ENCODE measurements at places on chromosomes 16 and 17.

DNA sequence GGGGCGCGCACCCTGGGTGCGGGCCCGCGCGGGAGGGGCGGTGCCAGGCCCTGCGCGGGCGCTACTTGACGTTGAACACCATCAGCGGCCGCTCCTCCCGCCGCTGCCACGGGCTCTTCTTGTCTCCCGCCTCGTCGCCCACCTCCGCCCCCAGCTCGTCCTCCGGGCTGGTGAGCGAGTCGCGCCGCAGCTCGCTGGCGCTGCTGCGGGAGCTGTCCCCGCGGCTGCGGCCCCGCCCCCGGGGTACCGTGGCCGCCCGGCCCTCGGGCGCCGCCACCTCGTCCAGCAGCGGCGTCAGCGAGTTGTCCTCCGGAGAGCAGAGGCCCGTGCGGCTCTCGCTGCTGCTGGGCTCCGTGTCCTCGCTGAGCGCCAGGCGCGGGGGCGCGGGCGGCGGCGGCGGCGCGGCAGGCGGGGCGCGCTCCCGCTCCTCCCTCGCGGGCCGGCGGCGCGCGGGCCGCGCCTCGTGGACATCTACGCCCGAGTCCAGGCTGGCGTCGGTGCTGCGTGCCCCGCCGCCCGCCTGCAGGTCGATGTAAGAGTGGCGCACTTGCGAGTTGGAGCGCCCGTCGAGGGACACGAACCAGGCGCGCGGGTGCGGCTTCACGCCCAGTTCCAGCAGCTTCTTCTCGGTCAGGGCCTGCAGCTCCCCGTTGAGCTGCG lies 8.7 kb downstream of the GRN start:
- peak; percentile 18 for DNase-seq

GRCh38 chr17:59493867-59494266 lies 71.5 kb upstream of the DHX40 start:
- no peak for DNase-seq

DNA sequence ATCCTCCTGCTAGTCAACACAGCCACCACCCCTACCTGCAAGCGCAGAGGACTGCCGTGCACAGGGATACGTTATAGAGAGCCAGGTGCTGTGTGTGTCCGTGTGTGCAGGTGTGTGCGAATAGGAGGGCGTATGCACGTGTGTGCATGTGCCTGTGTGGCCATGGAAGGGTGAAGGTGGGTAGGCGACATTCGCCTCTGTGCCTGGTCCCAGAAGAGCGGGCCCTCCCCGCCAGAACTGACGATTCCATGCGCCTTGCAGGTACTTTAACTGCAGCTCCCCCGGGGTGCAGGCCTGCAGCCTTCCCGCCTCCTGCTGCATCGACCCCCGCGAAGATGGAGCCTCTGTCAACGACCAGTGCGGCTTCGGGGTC lies 8.7 kb downstream of the PDE6G start:
- DNase-seq: no peak

DNA sequence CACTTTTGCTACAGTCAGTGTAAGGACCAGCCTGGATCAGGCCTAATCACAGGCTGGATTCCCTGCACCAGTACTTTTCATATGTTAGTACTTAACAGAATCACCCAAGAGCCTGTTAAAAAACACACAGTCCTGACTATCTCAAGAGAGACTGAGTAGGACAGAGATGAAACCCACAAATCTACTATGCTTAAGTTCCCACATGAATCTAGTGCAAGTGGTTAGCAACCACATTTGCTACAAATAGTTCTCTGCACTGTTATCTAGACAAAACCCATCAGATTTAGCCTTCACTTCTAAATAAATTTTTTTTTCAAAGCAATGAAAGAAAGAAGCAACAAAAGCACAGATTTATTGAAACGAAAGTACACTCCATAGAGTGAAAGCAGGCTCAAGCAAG lies 38.9 kb downstream of the SSH2 start:
- no peak for DNase-seq

GRCh38 chr17:42665581-42666001 lies 6.5 kb downstream of the TUBG2 start:
- no peak for DNase-seq

DNA sequence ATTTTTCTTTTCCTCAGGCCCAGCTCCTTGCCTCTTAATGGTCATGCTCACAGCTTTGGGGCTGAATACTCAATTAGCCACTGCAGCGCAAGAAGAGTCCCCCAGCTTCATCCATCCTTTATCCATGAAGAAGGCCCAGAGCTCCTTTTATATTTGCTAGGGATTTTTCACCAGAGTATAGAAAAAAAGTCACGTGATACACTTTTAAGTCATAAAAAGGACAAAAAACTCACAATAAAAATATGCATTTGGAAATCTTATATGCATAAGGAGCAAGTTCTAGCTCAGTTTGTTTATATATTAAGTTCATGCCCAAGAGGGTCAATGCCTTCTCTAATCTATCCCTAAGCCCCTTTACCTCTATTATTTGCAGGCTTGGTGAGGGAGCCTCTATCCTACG lies 254.1 kb downstream of the CA10 start:
- no peak for DNase-seq

- no peak for DNase-seq
Measured at GRCh38 chr17:47821031-47821423, 567 bp downstream of the OSBPL7 start.

DNA sequence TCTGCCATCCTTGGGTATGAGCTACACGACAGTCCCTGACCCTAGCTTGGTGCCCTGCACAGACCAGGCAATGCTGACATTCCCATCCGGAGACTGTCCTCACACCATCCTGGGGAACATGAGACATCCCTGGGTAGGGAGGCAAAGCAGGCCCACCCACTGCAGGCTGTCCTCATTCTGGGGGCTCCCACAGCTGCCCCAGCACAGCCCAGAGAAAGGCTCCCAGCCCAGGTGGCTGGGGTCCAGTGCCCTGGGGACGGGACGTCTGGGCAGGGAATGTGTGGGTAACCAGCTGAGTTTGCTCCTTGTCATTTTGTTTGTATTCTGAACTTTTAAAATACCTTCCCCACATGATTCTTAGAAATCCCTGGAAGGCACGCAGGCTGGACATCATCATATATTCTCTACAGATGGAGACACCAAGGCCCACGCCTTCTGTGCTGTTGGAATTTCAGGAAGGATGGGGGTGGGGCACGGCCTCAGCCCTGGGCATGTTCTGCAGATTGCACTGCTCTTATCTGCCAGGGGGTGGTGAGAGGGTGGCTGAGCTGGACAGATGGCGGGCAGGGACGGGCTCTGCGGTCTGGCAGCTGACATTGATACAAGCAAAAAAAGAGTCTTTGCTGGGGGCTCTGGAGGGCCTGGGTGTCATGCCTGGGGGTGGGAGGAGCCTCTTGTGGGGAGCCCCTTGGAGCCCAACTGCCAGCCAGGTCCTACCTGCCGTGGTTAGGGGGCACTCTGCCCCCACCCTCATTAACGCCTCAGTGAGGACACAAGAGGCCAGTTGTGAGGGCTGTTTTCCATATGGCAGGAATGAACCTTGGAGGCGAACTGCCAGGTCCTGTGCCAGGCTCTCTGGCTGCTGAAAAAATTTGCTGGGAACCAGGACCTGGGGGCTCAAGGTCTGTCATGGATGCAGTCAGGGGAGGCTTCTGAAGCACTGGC lies 28.4 kb downstream of the LRRC75A start:
- DNase-seq: no peak

DNA sequence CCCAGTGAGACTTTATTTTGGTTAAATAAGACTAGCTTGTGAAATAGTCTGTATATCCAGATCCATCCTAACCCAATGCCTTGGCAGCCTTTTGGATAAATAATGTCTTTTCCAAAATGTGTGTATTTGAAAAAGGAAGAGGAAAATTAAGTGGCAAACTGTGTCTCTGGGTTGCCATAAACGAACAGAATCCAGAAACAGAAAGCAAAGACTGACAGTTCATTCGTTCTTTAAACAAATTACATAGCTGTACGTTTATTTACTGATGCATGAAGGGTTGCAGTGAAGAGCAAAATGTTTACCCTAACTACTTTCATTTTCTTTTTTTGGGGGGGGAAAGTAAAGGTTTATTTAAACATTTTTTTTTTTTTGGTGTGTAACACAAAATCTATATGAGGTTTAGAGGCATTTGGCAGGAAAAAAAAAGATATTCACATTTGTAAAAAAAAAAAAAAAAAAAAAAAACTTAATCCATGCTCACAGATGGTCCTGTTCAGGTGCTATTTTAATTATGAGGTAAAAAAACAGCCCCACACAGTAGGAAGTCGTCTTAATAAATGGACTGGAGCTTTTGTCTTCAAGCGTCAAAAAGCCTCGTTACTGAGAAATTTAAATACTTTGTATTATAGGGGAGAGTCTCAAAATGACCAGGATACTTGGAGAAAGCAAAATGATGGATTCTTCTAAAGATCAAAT lies 245.9 kb downstream of the FTO start:
- no peak for DNase-seq

DNA sequence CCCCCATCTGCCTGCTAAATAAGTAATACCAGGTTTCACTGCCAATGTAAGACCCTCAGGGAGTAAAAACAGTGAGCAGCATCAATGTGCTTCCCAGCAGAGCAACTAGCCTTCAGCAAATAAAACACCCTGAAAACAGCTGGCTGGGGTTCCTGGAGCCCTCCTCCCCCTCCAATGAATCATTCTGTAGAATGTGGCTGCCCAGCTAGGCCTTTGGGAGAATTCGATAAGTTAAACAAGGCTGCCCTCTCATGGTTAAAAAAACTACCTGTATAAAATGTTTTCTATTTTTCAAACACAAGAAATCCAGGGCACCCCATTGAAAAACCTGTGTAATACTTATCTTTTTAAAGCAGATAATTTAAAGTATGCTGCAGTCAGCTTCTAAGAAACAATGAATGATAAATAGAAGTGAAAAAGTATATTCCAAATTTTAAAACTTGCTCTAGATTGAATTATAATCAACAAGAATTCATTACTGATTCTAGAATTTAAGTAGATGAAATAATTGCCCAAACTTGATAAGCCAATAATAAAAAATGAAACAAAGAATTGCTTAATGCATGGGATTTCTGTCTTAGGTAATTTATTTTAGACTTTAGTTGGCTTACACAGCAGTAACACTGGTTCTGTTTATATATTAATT lies 9.4 kb upstream of the TOM1L1 start:
- peak; percentile 3 for DNase-seq

- no peak for DNase-seq
Measured at GRCh38 chr16:55018881-55019280, 88.2 kb downstream of the IRX5 start.

DNA sequence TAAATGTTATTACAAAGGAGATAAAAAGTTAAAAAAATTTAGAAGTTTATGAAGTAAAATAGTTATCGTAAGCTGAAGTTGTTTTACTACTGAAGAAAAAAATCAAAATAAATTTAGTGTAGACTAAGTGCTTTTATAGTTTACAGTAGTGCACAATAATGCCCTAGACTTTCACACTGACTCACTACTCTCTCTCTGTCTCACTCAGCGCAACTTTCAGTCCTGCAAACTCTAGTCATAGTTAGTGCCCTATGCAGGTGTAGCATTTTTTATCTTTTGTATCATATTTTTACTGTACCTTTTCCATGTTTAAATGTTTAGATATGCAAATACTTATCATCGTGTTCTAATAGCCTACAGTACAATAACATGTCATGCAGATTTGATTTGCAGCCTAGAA lies 17.7 kb upstream of the TOM1L1 start:
- no peak for DNase-seq

DNA sequence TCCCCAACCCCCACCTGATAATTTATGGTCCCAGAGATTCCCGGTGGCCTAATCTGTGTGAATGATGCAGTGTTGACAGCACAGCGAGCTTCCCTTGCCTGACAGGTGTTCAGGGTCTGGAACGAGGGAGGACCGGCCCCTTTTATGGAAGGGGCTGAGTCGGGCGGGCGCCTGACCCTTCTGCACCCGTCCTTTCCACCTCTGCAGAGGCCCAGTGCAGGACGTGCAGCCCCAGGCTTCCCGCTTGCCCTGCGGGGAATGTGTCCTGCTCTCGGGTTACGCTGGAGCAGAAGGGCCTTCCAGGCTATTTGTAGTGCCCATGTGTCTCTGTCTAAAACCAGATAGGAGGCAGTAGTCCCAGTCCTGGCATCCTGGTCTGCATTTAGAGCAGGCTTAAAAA lies 16.2 kb downstream of the SMTNL2 start:
- no peak for DNase-seq

GRCh38 chr17:12567077-12568053 lies 98.3 kb upstream of the MYOCD start:
- no peak for DNase-seq

GRCh38 chr16:29824589-29825144 lies 4.4 kb downstream of the MVP start:
- no peak for DNase-seq

DNA sequence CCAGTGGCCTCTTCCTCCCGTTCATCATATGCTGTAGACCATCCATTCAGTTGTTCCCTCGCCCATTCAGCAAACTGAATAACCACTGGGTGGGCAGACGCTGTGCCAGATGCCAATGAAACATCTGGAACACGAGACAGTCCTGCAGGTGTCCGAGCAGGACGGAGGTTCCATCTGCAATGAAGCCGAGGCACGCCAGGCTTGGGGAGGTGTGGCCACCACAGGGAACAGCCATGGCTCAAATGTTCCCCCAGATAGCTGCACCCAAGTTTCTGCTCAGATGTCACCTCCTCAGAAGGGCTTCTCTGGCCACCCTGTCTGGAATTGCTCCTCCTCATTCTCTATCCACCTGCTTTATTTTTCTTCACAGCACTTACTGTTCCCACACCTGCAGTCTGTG lies 30.5 kb downstream of the UBE2O start:
- no peak for DNase-seq

All from inflammatory macrophage treated with lipopolysaccharide for 1 hour (primary cell).